ENCODE measurements at places on chromosomes 2 and 18. TPM values are rescaled to one million over a fixed set of nuclear protein-coding genes. Genes with fewer than 3 reads are reported as not detected.

The LHCGR gene
- total RNA-seq, result 0.92 TPM

The SP140 gene
- 0.97 TPM for total RNA-seq

The RAB6C gene
- total RNA-seq, result 0.50 TPM

The LOXHD1 gene
- total RNA-seq, result not detected
